ENCODE measurements at places on chromosomes 1 and 21.

GRCh38 chr1:62159940-62160348 is 34.7 kb upstream of the L1TD1 start:
- no peak for DNase-seq

DNA sequence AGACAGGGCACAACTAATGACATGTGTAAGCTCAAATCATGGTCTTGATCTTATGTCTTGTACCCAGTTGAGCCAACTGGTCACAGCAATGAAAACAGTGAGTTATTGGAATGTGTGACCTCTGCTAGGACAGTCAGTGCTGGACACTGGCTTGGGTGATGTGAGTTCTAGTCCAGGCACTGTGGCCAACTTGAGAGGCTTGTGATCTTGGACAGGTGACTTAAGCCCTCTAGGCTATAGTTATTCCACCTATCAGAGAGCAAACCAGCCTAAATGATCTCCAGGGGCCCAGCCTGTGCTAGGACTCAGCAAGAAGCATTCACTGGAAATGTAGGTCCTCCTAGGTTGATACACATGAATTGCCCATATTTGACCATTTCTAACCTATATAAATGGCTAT is 1.1 kb downstream of the KCNE2 start:
- no peak for DNase-seq

DNA sequence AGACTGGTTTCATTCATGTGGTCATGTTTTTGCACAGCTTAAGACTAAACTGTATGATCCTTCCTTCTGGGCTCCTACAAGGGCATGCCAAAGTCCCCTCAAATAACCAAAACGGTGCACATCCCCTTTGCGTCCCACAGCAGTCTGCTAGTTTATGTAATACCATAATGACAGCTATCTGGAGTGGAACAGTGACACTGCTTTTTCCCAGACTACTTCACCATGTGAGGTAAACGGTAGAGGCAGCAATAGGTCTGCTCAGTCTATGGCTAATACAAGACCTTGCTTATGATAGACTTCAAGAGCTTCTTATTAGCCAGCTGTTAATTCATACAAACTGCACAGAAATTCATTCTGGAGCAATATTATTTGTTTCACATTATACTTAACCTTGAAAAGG is 395.5 kb downstream of the SMYD3 start:
- DNase-seq = no peak

DNA sequence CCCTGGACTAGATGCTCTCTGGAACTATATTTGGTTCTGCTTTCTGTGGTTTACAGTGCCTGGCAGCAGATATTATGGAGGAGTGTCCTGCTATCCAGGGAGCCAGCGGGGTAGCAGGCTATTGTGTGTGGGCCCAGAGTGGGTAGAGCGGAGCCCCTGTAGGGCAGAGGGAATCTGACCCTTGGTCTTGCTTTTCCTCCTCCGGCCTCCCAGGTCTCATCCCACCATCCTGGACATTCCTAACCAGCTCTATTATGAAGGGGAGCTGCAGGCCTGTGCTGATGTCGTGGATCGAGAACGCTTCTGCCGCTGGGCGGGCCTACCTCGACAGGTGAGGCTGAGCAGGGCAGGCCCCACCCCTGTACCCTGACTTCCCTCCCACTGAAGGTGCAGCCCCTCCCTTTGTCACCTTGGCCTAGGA is 9.1 kb downstream of the RHOC start:
- DNase-seq = no peak

DNA sequence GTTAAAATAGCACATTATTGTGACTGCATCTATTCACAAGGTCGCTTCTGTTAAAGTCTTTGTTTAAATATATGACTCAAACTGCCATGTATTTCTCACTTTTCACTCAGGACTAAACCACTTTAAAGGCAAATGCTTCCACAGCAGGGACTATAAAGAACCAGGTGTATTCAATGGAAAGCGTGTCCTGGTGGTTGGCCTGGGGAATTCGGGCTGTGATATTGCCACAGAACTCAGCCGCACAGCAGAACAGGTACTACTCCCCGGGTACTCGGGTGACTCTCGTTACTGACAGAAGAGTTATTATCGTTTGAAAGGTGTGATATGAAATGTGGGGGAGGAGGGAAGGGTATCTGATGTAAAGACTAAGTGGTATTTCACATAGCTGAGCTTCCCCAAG is 17.3 kb downstream of the FMO3 start:
- no peak for DNase-seq

DNA sequence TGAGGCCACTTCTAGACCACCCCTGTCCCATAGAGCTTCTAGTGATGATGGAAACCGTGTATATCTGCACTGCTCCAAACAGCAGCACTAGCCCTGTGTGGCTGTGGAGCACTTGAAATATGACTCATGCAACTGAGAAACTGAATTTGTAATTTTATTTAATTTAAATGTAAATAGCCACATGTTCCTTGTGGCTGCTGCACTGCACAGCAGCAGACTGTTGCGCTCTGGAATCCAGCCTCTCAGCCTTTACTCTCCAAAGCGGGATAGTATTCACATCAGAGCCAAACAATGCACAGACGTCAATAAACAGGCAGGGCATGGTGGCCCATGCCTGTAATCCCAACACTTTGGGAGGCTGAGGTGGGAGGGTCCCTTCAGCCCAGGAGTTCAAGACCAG is 12.0 kb downstream of the CAPN2 start:
- no peak for DNase-seq

DNA sequence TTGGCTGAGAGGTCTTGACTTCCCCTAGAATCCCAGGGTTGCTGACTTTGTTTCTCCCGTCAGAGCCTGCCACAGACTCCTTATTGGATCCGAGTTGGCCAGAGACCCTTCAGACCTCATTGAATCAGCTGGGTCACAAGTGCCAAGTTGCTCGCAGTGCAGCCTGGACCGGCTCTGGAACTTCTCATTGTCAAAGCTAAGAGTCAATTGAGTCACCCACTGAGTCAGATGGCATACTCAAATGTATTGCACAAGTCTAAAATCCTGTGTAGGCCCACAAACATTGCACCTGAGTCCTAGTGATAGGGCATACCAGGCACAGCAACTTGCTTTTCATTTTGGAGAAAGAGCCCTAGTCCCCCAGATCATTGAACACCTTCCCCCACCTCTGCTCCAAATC is 20.4 kb upstream of the SCAF4 start:
- no peak for DNase-seq

DNA sequence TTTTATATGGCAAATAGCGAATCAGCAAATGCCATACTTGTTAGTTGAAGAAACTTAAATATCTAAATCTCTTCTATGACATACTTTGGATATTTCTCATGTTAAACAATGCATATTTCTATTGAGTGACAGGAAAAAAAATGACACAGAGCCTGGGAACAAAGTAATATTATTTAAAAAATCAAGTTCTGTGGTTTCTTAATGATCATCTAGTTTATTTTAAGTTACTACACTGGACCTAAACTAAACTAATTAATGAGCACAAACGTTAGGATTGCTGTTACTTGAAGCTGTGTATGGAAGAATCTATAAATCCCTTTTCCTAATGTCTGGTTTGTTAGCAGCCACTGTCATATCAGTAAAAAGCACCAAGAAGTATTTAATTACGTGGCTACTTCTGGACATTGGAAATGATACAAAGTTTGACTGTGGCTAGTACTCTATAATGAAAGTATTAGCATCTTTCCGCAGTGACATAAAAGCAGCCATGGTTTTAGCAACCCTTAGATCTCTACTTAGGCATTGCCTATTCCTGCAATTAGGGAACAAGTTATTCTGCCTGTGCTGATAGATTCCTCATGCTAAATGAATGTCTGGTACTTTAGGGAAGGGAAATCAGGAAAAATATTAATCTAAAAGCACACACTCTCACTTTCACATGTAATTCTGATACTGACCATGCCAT is 981.7 kb upstream of the B3GALT2 start:
- DNase-seq = no peak

GRCh38 chr21:35178827-35179226 is 129.7 kb upstream of the RUNX1 start:
- no peak for DNase-seq

DNA sequence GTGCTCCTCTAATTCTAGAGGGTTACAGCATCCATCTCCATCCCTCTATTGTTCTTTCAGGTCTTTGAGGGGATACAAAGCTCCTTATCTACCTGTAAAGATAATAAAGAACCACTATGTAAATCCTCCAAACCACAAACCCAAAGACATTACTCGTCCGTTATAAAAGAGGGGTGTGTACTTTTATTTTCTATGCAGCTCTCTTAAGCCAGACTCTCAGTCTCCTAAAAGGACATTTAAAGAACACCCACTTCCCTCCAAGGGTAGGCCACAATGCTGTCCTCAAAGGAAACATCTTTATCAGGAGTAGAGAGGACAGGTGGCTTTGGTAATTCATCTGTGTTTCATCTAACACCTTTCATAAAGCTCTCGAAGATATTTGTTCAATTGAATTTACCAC is 67.9 kb upstream of the DYNLT5 start:
- DNase-seq = no peak

GRCh38 chr1:110465038-110465813 is 14.3 kb downstream of the PROK1 start:
- no peak for DNase-seq

DNA sequence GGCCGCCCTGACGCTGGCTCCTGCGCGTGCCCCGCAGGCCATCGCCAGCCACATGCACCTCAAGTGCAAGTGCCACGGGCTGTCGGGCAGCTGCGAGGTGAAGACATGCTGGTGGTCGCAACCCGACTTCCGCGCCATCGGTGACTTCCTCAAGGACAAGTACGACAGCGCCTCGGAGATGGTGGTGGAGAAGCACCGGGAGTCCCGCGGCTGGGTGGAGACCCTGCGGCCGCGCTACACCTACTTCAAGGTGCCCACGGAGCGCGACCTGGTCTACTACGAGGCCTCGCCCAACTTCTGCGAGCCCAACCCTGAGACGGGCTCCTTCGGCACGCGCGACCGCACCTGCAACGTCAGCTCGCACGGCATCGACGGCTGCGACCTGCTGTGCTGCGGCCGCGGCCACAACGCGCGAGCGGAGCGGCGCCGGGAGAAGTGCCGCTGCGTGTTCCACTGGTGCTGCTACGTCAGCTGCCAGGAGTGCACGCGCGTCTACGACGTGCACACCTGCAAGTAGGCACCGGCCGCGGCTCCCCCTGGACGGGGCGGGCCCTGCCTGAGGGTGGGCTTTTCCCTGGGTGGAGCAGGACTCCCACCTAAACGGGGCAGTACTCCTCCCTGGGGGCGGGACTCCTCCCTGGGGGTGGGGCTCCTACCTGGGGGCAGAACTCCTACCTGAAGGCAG is 23.4 kb upstream of the ARF1 start:
- no peak for DNase-seq

DNA sequence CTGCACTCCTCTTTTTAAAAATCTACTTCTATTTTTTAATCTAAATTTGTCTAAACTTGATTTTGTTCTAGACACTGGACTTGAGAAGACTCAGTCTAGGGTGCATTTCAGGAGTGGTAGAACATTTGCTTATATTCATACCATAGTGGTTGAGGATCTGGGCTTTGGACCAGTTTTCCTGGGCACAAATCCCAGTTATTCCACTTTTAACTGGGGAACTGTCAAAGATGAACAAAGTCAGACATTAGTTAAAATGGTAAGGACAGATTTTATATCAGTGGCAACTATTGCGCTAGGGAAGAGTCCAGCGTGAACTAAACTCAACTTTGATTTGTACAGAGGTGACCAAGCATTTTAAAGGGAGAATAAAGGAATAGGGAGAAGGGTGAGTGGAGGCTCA is 102.4 kb downstream of the FMN2 start:
- no peak for DNase-seq

GRCh38 chr1:204139088-204139487 is 12.8 kb downstream of the ETNK2 start:
- DNase-seq = no peak

GRCh38 chr1:109994654-109995053 is 10.1 kb downstream of the AHCYL1 start:
- no peak for DNase-seq

DNA sequence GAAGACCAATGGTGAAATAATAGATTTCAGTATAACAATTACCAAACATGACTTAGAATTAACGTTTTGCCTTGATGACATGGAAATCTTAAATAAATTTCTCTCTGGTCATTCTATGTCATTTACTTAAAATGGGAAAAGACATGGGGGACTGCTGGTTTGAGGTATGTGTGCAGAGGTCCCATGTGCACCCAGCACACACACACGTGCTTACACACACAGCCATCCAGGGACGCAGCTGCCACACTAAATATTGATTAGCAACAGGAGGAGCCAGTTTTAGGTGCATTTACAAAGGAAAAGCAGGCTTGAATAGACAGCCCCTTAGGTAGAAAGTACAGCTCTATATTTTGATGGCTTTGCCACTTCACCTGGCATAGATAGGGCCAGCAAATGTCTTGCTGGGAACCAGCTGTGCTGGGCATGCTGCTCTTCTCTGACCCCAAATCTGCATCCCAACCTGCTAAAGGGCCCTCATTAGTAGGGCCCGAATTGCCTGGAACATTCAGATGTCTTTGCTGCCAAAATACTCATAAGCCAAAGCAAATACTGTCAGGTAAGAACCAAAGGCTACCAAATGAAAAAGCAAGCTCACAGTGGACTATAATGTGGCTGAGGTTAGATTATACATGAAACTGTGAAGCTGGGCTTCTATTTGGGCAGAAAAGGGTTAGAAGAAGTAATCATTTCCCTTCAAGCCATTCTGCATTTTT is 399.9 kb downstream of the HHAT start:
- DNase-seq = no peak

DNA sequence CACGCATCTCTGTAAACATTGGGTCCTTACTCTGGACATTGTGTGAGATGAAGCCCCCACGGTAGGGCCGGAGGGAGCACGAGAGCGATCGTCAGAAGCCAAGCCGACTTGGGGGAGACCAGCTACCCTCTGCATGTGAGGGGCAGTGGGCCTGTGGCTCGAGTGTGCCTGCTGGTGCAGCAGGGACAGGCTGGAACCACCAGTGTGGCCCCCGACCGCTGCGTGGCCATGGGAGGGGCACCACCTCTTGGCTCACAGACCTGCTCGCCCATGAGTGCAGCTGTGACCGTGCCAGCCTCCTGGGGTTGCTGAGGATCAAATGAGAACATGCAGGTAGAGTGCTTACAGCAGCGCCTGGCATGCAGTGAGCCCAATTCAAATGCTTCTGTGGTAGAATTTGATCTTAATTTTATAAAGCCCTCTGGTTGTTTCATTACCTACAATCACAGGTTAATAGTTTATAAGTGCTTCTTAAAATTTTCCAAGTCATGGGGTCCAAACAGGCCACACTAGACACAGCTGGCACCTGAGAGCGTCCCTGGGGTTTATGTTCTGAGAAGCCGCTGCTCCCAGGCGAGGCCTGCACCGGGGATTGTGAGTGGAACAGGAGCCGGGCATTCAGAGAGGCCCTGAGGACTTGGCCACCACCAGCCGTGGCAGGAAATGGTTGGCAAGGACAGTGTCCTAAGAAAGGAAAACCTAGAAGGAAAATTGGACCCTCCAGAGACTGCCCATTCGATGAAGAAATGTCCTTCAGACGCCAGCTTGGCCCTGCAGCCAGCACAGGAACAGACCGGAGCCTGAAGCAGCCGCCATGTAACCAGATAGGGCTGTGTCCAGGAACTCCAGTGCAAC is 22.6 kb upstream of the ADARB1 start:
- DNase-seq = no peak

DNA sequence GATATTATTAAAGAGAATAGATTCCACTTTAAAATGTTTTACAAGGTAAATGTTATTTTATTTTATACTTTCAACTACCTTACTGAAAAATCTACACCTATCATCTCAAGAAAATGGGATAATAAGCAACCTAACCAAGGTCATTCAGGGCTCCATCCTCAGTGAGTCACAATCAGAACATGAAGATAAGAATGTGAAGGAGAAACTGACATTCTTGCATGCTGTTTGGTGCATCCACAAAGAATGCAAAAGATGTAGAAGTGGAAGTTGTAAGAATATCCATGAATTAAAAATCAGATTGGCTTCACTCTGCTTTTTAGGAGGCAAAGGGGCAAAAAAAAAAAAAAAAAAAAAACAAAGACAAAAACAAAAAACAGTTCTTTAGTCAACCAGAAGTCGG is 6.5 kb downstream of the WARS2 start:
- DNase-seq = no peak

Measured in stimulated activated CD4-positive, alpha-beta T cell treated with anti-CD3 and anti-CD28 coated beads, Interleukin-12 subunit alpha, Interleukin-12 subunit beta, amount 100 ng/mL, for 48 hours (primary cell).